ENCODE measurements at places on chromosomes 1 and 21.

GRCh38 chr21:43194303-43195120 is 25.7 kb downstream of the CRYAA start:
- peak; percentile 48 for DNase-seq

DNA sequence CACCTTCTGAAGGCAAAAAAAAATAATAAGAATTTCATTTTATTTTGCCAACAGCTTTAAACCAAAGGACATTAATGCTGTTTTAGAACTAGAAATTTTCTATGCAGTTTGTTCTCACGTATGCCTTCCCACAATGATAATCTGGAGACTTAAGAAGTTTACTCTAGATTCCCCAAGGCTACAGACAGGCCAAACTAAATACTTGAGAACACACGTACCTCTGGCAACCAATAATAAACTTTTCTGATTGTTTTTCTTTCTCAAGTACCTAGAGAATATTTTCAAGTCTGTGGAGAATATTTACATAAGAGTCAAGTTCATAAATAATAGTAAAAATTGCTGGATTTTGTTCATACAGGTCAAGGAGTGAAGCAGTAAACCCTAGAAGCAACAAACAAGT is 15.9 kb downstream of the CLDN8 start:
- no peak for DNase-seq

DNA sequence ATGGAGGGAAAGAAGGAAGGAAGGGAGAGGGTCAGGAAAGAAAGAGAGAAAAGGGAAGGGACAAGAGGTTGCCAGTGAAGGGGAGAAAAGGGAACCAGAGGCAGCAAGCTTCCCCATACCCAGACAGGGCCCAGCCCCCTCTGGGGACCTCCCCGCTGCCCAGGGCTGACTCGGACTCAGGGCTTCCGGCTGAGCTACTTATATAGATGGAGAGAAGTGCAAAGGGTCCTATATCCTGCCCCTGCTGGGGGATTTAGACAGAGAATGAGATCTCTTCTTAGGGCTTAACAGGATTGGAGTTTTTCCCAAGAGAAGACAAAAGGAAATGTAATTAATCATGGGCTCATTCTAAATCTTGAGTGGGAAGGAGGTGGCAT is at the start of gene ETV3L:
Gene ETV3L (minus strand): TSS at position 176 of the 377 bp plus-strand sequence. CDS start 285 bp downstream, outside the sequence.
- DNase-seq, result peak; percentile 77

DNA sequence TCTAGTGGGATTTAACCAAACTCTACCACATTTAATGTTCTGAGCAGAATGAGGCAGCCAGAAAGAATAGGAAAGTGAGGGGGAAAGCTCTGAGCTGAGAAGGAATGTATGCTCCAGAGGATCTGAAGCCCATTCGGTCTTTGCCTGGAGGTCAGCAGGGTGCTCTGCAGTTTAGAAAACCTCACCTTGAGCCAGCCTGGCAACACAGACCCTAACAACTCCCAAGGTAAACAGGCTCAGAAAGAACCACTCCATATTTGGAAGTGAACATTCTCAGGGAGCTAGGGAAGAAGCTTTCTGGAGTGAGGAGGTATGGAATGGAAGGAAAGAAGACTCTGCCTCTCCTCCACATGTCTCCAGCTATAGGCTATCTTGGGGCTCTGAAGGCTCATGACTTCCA is 398.8 kb downstream of the SEC16B start:
- no peak for DNase-seq

GRCh38 chr1:204828352-204828850 is 42.3 kb upstream of the NFASC start:
- peak; percentile 65 for DNase-seq

- DNase-seq, result no peak
Measured at GRCh38 chr21:32795376-32795775, 23.8 kb upstream of the PAXBP1 start.

GRCh38 chr1:212713465-212714136 is 14.0 kb upstream of the BATF3 start:
- DNase-seq, result no peak

DNA sequence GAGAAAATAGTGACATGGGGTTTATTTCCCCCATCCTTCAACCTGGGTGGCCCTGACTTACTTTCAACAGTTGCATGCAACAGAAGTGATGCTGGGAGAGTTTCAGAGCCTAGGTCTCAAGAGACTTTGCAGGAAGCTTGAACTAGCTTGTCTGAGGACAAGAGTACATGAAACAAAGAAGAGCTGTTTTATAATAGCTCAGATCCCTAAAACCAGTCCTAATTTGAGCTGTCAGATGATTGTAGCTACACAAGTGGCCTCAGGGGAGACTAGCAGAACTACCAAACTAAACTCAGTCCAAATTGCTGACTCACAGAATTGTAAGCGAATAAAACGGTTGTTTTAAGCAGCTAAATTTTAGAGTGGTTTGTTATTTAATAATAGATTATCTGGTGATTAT is 17.1 kb downstream of the RC3H1 start:
- DNase-seq, result peak; percentile 38

GRCh38 chr1:115183721-115184259 is 94.5 kb upstream of the TSPAN2 start:
- DNase-seq, result peak; percentile 30

All from suppressor macrophage (primary cell).